ENCODE measurements at places on chromosomes 5 and 9.

- peak; percentile 84 for DNase-seq
These were observed 16.1 kb upstream of the NEUROG1 start for GRCh38 chr5:135551593-135552447.

DNA sequence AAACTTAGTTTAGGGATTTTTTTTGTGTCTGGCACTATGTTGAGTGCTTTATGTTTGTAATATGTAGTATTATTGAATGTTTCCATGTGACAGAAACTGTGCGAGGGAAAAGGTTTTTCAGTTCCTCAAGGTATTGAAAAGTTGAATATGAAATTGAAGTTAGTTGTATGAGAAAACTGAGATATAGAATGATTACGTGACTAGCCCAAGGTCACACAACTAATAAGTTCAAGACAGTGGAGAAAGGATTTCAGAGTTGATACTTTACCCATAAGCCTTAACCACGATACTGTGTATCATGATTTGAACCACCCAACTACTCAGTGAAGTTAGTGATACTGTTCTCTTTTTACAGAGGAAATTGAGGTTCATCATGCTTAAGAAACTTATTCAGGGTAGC, 5.7 kb downstream of the NIPBL start:
- no peak for DNase-seq

DNA sequence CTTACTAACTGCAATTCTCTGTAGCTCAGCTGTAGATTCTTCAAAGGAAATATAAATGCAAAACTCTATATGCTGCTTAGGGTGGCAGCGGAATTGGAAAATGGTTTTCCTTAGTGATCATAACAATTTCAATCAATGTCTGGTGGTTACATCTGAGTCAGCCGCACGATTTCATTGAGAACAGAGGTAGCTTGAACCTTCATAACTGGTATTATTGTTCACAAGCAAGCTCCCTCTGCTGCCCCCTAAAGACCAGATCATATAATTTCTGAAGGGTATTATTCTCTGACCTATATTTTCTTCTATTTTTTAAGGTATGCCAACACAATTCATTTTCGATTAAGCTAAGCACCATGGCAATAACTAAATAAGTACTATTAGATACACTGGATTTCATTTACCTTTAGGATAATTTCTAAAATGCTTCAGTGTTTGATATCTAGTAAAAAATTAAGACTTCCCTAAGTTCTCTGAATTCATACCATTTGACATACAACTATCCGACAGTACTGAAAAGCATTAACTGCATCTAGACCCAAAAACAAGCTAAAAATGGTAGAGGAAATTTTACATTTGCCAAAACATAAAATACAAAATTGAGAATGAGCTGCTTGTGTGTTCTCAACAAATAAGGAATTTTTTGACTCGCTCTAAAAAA, 181.1 kb upstream of the SPEF2 start:
- DNase-seq = peak; percentile 42

- no peak for DNase-seq
These were observed 54.2 kb upstream of the IRX4 start for GRCh38 chr5:1936901-1937300.

GRCh38 chr5:133525126-133525525, 87.2 kb downstream of the FSTL4 start:
- no peak for DNase-seq

GRCh38 chr5:110768138-110768860, 29.5 kb downstream of the SLC25A46 start:
- no peak for DNase-seq

- DNase-seq = no peak
These were observed 45.0 kb upstream of the DMRTA1 start for GRCh38 chr9:22401671-22402070.

DNA sequence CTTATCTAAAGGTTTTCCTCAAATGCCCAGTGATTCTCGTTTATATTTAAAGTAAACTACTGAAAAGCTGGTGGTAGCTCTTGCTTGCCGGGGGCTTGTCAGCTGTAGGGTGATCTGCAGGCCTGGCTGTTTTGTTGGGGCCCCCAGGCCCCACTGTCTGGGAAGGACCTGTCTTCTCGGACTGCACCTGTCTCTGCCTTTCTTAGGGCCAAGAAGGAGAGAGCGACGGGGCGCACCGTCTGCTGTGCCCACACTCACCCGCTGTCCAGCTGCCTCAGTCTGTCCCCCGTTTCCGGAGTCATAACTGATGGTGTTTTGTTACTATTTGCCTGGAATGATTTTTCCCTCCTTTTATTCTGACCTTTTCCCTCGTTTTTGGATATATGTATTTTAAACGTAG, 94.1 kb upstream of the CACNA1B start:
- no peak for DNase-seq

GRCh38 chr5:123098767-123099513, 9.9 kb downstream of the PRDM6 start:
- no peak for DNase-seq

DNA sequence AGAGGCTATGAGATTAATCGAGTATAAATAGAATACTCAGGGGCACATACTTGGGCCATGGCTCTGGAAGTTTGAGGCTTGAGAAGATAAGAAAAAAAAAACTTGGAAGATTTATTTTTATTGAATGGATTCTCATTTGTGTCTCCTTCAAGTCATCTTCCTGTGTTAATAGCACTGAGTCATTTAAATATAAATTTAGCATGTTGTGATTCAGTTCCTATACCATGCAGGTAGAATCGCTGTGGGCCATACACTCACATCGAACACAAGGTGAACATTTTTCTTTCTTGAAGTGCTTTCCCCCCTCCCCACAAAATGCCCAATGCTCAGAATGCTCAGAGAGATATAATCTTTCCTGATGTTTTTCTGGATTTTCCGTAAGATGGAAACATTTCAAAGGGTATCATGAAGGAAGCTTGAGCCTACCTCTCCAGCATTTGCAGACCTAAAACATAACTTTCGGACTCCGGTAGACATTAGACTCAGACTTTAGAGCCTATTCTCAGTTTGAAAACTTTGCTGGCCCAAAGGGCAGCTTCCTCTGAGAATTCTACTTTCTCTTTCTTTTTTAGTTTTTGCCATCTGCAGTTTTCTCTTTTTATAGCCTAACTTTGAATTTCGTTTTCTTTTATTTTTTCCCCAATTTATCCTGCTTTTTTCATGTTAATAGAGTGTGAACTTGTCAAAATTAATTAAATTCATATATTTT, 737.6 kb upstream of the NUDT12 start:
- no peak for DNase-seq

GRCh38 chr5:81393430-81393782, 528 bp downstream of the ACOT12 start:
- no peak for DNase-seq

DNA sequence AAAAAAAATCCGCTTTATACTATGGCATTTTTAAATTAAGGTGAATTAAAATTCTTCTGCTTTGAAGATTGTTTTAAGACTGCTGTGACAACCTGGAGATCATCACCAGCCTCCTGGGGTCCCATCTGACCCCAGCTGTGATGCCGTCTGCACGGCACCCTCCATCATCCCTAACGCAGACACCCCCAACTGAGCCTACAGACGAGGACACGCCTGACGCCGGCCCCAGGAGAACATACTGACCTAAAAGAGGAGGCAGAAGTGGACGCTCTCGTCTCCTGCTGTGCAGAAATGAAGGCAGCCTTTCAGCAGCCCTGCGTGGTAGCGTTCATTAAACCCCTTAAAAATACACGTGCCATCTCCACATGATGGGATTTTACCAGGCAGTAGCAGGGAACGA, 125.6 kb upstream of the PPP1R26 start:
- no peak for DNase-seq

DNA sequence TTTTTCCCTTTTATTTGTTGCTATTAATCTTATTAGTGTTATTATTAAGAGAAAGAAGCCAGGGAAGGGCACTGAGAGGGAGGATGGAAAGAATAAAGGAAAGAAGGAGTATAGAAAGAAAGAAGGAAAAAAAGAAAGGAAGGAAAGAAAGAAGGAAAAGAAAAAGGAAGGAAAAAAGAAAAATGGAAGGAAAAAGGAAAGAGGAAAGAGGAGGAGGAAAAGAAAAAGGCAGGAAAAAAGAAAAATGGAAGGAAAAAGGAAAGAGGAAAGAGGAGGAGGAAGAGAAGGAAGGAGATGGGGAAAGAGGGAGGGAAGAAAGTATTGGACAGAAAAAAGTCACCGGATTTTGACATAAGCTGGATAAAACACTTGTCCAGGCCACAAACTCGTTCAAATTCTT, 47.8 kb downstream of the ANXA1 start:
- DNase-seq = no peak

GRCh38 chr5:171946000-171946781, 60.2 kb downstream of the FBXW11 start:
- peak; percentile 5 for DNase-seq

- DNase-seq = no peak
These were observed 106.4 kb downstream of the PSD2 start for GRCh38 chr5:139901986-139902385.

DNA sequence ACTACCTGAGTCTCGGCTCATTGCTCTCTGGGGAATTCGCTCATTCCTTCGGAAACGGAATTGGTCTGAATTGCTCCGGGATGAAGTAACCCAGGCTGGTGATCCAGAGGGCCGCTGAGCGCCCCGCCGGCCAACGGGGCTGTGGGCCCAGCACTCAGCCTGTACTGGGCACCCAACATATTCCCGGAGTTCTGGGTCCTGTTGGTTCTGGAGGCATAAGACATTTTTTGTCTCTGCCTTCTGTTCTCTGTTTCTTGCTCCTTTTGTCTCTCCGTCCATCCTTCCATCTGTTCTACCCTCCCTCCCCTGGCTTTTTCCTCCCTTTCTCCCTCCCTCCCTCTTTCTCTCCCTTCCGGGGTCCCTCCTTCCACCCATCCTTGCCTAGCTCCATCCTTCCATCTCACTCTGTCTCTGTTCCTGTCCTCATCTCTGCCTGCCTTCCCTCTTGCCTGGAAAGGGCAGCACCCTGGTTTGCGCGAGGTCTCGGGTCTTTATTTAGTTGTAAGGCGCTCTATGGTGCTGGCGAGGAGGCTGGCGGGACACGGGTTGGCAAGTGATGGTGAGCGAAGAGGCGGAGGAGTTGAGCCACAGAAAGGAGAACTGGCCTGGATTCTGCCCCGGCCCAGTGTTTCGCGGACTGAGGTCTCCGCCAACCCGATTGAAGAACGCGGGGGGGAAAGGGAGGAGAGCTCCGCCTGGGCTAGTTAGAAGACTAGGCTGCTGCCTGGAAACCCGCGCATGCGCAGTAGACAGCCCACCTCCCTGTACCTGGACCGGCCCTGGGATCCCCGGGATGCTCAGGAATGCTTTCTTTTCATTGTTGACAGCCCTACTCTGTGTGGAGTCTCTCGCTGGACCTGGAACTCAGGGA, 1468.0 kb downstream of the FOXD4L5 start:
- DNase-seq = peak; percentile 86

DNA sequence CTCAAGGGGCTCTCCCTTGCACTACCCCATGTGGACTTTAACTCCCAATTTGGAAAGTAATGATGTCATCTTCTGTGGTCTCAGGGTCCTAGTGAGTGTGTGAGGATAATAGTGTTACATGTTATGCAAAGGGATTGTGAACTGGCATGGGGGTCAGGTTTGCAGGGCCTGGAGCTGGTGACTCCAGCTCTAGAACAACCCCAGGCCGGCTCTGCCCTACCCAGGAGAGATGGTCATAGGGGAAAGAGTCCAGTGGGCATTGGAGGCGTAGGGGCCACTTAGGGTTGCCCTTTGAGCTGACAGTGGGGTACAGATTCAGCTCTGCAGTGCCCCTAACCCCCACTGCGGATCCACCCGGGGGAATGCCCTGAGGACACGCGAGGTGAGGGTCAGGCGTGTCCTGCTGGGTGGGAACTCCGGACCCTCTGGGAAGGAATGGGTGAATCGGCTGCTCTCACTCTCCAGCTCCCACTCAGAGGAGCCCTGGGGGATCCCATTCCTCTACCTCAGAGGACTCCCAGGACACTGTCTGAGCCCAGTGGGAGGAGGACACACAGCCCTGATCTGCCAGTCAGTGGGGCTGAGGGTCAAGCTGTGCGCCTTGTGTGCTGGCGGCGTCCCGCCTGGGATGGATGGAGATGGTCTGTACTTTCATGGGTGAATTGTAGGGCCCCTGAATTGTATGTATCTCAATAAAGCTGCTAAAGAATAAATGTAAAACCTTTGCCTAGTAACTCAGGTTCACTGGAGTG, 2.5 kb upstream of the NKD2 start:
- no peak for DNase-seq

DNA sequence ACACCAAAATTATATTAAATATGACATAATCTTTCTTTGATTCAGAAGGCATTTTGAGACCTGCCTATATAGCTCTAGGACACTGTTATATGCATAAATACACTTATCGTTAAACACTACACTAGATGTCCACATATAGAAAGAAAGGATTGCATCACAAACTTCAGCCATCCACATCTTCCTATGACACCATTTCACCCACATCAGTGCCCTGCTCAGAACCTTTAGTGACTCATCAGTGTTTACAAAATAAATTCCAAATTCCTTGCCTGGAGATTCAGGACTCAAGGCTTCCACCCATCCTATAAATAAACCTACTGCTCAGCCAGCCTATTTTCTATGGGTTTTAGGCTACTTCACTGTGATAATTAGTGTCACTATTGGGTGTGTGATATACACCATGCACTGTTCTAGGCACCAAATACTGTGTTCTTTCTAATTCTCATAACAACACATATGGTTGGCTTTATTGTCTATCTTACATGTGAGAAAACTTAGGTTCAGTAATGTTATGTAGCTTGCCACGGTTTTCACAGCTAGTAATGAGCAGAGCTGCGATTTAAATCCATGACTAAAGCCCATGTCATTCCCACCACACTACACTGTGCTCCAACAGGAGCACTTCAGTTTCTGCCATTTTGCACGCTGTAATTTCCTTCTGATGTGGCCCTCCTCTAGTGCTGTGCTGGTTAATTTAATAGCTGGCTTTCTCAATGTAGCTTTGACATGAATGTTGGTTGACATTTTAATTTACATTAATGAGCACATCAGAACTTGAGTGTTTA, 103.3 kb downstream of the SREK1 start:
- peak; percentile 82 for DNase-seq

- DNase-seq = peak; percentile 60
These were observed 126.7 kb downstream of the SNX18 start for GRCh38 chr5:54644226-54644625.

- DNase-seq = no peak
These were observed 31.3 kb upstream of the HSPA9 start for GRCh38 chr5:138606378-138607064.

DNA sequence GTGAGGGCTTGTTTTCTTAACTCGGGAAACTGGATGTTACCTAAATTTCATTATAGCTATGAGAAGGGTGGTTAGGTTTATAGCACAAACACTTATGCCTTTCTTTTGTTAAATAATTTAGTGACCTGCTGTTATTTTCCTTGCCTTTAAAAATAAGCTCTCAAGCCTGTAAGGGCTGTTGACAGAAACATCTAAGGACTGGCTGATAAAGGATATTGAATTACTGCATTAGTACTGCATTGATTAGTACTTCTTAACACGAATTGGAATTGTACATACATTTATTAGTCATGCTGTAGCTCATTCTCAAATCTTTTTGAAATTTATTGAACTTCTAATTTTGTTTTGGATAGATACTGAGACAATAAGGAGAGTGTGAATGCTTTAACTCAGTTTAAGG, 85.1 kb upstream of the DHFR start:
- DNase-seq = no peak

- DNase-seq = no peak
These were observed 82.1 kb downstream of the GRIA1 start for GRCh38 chr5:153572411-153573145.

All from AG08395 (cell line).